Endodermal cell (in vitro differentiated cells): ENCODE measurements at places on chromosomes 12 and 14. TPM values are rescaled to one million over a fixed set of nuclear protein-coding genes. Genes with fewer than 3 reads are reported as not detected.

Gene NUMB
- total RNA-seq: 75.1 to 85.7 TPM (median 79.9 TPM) in 3 replicates

Gene NUAK1
- total RNA-seq: 14.0 to 69.7 TPM (median 17.6 TPM) in 3 replicates

Gene TAPBPL
- 0.55 to 0.80 TPM (median 0.63 TPM) in 3 replicates for total RNA-seq

Gene C12orf54
- not detected in 2 replicates for total RNA-seq

Gene SCNN1A
- total RNA-seq: 32.1 to 120 TPM (median 34.7 TPM) in 3 replicates

Gene CLECL1
- total RNA-seq: not detected in 2 replicates

Gene DEGS2
- 0.18 TPM in 1 of 2 replicates, not detected in the other for total RNA-seq

Gene KRT77
- not detected in 2 replicates for total RNA-seq

Gene LMNTD1
- total RNA-seq: 53.2 and 54.7 TPM in 2 replicates

Gene ACSM4
- 14.6 and 15.3 TPM in 2 replicates for total RNA-seq

Gene STON2
- 43.9 and 46.8 TPM in 2 replicates for total RNA-seq

- no peaks in the 10 kb centered on the region for H3K36me3 ChIP-seq
- no peak overlapping the region for H3K27ac ChIP-seq
- no peak for DNase-seq
- no peak overlapping the region for H3K4me3 ChIP-seq
- no peaks in the 10 kb centered on the region for H3K4me1 ChIP-seq
Observed at GRCh38 chr12:127903146-127903545, 363.8 kb upstream of the TMEM132C start.

DNA sequence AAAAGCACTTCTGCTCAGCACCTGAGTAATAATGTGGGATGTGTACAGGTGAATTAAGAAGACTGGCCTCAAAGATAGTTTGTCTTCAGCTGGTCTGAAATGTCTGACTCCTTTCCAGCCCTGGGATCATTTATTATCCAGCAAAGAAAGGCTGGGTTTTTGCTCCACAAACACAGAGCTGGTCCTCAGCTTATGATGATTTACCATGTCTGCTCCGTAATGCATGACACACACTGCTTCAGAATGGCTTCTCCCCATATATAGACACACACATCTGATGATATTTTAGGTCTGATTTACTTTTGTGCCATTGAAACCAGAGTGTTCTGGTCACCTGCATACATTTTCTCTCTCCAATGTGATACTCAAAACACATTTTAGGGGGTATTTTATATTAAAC lies 225.0 kb downstream of the SLC25A21 start:
- H3K27me3 ChIP-seq: peaks cover 13% of the 10 kb centered on the region
- H3K4me3 ChIP-seq: no peak overlapping the region
- H3K27ac ChIP-seq: no peak overlapping the region
- no peak for DNase-seq

GRCh38 chr14:51848120-51848519 lies 12.3 kb upstream of the GNG2 start:
- no peaks in the 10 kb centered on the region for H3K27me3 ChIP-seq
- H3K27ac ChIP-seq: no peak overlapping the region
- peaks cover 2% of the 10 kb centered on the region for H3K4me1 ChIP-seq
- no peak overlapping the region for H3K4me3 ChIP-seq
- H3K36me3 ChIP-seq: no peaks in the 10 kb centered on the region

GRCh38 chr14:41280745-41281144 lies 325.9 kb upstream of the LRFN5 start:
- H3K4me3 ChIP-seq: no peak overlapping the region
- no peaks in the 10 kb centered on the region for H3K27me3 ChIP-seq

DNA sequence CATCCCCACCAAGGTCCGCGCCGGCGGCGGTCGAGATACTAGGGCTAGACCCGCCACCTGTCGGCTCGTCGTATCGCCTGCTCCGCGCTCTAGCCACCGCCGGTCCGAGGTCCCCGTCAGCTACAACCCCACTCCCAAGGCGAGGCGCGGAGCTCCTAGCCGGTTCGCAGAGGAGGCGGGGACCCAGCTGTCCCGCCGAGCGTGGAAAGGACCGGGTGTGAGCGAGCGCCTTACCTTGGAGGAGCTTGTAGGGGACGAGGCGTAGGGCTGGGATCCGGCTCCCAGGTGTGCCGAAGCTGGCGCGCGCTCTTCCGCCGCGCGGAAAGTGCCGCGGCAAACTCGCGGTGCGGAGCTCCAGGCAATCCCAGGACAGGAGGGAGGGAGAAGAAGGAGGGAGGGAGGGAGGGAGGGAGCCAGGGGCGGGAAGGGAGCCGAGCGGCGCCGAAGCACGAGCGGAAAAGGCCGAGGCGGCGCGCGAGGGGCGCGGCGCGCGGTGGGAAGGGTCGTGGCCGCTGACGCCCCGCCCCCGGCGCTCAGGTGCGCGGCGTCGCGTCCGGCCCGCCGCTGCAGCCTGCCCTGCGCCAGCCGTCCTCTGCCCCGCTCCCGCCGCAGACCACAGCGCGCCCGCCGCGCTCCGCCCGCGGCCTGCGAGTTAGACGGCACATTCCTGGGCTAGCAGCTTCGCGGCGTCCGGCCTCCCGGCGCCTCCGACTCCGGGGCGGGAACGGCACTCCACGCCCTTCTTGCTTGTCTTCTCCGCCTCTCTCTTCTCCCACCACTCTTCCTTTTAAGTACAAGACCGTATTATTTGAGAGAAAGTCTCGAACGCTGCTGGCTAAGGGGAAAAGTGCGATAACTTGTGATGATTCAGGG lies at the start of gene PAWR:
PAWR (minus strand) TSS at position 327 of the 873 bp plus-strand sequence. CDS start 720 bp downstream, outside the sequence.
- H3K27ac ChIP-seq: peak within 1 kb of the TSS; percentile 72
- H3K36me3 ChIP-seq: no peaks in the 10 kb centered on the region
- H3K4me1 ChIP-seq: no peaks in the 10 kb centered on the region

- H3K4me1 ChIP-seq: no peaks in the 10 kb centered on the region
- no peaks in the 10 kb centered on the region for H3K27me3 ChIP-seq
- H3K27ac ChIP-seq: no peak overlapping the region
- H3K36me3 ChIP-seq: no peaks in the 10 kb centered on the region
Observed at GRCh38 chr14:89760086-89760485, 194.4 kb downstream of the EFCAB11 start.

DNA sequence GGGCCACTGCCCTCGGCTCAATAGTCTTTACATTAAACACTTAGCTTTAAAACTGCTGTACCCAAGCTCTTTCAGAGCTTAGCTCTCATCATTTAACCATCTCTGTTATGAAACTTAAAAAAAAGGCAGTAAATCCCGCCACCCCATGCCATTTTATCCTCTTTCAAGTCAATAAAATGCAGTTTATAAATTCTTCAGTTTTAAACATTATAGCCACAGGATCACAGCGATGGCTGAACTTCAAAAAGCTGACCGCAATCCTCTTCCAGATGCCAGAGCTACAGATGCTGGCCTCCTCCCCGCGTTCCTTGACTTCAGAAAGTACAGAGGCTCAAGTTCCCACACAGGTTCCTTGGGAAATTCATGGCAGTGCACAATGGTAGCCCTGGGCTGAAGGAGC lies 4.2 kb downstream of the OR10G3 start:
- no peaks in the 10 kb centered on the region for H3K4me1 ChIP-seq
- no peak overlapping the region for H3K4me3 ChIP-seq
- no peaks in the 10 kb centered on the region for H3K36me3 ChIP-seq
- no peak for DNase-seq

- H3K4me1 ChIP-seq: peaks cover 2% of the 10 kb centered on the region
- H3K27me3 ChIP-seq: no peaks in the 10 kb centered on the region
- no peak overlapping the region for H3K27ac ChIP-seq
- no peak overlapping the region for H3K4me3 ChIP-seq
Observed at GRCh38 chr14:49900973-49901372, 8.1 kb downstream of the ARF6 start.

- H3K4me1 ChIP-seq: peaks cover 16% of the 10 kb centered on the region
- H3K4me3 ChIP-seq: no peak overlapping the region
- no peaks in the 10 kb centered on the region for H3K36me3 ChIP-seq
- peak overlapping the region; percentile 49 for H3K27ac ChIP-seq
- DNase-seq: no peak
- peaks cover 54% of the 10 kb centered on the region for H3K27me3 ChIP-seq
Observed at GRCh38 chr14:24080142-24080530, 8.8 kb downstream of the CPNE6 start.

DNA sequence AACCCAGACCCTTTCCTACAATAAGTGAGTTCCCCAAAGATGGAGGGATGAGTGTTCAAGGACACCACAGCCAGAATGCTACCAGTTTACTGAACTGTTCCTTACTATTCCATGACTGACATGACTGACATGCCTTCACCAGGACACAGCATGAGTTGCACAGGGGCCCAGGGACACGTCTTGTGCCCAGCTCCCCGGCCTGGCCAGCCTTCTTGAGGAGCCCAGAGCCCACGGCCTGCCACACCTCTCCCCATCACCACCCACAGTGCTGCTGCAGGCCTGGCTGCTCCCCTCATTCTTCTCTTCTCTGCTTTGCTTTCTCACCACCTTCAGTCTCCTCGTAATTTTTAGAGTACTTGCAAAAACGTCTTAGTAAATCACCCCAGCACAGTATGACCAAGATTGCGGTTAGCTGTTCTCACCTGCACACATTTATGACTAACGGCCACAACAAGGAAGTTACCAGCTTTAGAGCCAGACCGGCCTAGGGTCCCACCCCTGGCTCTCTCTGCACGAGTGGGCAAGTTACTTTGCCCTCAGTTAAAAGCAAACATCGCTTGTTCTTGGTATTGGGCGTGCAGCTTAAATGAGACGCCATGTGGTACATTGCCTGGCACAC lies 18.5 kb downstream of the PPP2R5E start:
- no peaks in the 10 kb centered on the region for H3K4me1 ChIP-seq
- H3K4me3 ChIP-seq: no peak overlapping the region
- no peaks in the 10 kb centered on the region for H3K27me3 ChIP-seq
- DNase-seq: no peak
- no peak overlapping the region for H3K27ac ChIP-seq

DNA sequence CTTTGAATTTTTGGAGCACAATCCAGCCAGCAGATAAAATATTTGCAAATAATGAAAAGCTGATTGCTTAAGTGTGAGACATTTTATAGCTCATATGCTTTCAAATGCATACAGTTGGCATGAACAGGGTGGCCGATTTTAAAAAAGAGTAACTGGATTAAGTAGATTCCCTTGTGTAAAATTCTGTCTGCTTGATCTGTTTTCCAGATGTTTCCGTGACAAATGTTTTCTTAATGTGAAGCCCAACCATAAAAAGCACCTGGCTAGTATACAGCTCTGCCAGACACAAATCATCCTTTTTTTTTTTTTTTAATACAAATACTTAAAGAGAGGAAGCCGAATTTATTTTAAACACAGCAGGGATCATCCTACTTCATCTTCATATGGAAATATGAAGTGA lies 440.7 kb downstream of the CCER1 start:
- no peaks in the 10 kb centered on the region for H3K4me1 ChIP-seq
- DNase-seq: no peak
- H3K27ac ChIP-seq: no peak overlapping the region

DNA sequence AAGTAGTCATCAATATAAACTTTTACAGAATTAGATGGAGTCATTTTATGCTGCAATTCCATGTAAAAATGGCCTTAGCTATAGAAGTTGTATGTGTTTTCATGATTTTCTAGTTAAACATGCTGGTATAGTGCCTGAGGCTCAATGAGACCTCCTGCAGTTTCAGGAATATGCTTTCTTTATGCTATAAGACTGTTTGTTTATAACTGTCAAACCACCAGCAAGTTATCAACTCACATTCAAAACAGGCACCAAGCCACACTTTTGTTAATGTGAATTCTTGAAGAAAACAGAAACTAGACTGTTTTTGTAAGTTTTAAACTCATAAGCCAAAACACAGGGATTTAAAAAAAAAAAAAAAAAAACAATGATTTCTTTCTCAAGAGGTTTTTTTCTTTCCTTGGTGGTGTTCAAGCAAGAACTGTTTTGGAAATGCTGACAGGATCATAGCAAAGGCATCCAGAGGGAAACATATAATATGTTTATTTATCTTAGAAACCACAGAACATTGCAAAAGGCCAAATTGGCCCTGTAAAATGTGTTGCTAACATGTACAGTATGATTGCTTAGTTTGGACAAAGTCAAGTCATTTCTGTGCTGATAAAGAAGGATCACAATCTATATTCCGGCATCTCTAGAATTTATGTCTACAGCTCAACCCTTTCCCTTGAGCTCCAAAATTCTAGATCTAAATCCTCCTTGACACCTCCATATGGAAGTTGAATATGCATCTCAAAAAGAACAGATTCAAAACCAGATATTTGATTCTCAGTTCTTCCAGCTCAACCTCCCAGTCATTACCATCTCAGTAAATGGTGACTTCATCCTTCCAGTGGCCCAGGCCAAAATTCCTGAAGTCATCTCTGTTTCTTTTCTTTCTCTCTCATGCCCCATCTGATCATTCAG lies 29.0 kb upstream of the LUM start:
- H3K4me3 ChIP-seq: no peak overlapping the region
- H3K4me1 ChIP-seq: peaks cover 11% of the 10 kb centered on the region
- no peak overlapping the region for H3K27ac ChIP-seq
- no peaks in the 10 kb centered on the region for H3K36me3 ChIP-seq

DNA sequence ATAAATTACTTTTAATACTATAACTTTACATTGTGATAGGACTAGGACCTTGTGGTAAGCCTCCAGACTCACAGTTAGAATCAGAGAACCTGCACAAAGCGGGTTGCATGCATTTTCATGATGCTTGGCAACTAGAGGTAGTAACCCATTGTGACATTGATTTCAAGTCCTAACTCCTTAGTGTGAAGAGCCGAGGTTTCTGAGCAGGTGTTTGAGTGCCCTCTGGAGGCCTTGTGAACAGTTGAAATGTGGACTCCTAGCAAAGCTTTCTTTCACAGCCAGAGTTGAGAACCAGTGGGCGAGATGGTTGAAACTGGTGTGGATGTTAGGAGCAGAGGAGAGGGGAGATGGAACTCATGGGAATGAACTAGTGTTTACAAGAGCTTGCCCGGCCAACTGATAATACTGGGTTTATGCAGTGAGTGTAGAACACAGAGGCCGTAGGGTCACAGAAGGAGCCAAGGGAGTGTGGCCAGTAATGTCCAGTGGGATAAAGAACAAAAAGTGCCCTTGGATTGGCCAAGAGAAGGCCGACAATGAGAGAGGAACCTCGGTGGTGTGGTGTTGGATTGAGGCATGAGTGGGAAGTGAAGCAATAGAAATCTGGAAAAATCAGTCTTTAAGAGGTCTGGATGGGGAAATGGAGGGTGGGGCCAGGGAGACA lies 10.9 kb downstream of the ZNF664 start:
- H3K4me1 ChIP-seq: peaks cover 12% of the 10 kb centered on the region
- DNase-seq: peak; percentile 82
- no peak overlapping the region for H3K4me3 ChIP-seq
- peaks cover 60% of the 10 kb centered on the region for H3K36me3 ChIP-seq
- no peaks in the 10 kb centered on the region for H3K27me3 ChIP-seq

- H3K27me3 ChIP-seq: no peaks in the 10 kb centered on the region
- DNase-seq: no peak
- no peak overlapping the region for H3K27ac ChIP-seq
- H3K4me1 ChIP-seq: no peaks in the 10 kb centered on the region
- no peaks in the 10 kb centered on the region for H3K36me3 ChIP-seq
Observed at GRCh38 chr14:94710731-94711130, 59.2 kb downstream of the GSC start.

GRCh38 chr14:81582420-81582819 lies 48.8 kb upstream of the SEL1L start:
- no peak overlapping the region for H3K27ac ChIP-seq
- no peak for DNase-seq
- H3K4me3 ChIP-seq: no peak overlapping the region
- no peaks in the 10 kb centered on the region for H3K36me3 ChIP-seq

GRCh38 chr12:79250186-79250585 lies 385.6 kb downstream of the SYT1 start:
- no peaks in the 10 kb centered on the region for H3K36me3 ChIP-seq
- no peaks in the 10 kb centered on the region for H3K27me3 ChIP-seq
